RWPE2 (cell line): ENCODE measurements at places on chromosomes 3 and 15.

- DNase-seq = no peak
Measured at GRCh38 chr3:166455744-166456143, 618.5 kb upstream of the BCHE start.

GRCh38 chr3:143442814-143443447 is 323.4 kb downstream of the CHST2 start:
- no peak for DNase-seq

DNA sequence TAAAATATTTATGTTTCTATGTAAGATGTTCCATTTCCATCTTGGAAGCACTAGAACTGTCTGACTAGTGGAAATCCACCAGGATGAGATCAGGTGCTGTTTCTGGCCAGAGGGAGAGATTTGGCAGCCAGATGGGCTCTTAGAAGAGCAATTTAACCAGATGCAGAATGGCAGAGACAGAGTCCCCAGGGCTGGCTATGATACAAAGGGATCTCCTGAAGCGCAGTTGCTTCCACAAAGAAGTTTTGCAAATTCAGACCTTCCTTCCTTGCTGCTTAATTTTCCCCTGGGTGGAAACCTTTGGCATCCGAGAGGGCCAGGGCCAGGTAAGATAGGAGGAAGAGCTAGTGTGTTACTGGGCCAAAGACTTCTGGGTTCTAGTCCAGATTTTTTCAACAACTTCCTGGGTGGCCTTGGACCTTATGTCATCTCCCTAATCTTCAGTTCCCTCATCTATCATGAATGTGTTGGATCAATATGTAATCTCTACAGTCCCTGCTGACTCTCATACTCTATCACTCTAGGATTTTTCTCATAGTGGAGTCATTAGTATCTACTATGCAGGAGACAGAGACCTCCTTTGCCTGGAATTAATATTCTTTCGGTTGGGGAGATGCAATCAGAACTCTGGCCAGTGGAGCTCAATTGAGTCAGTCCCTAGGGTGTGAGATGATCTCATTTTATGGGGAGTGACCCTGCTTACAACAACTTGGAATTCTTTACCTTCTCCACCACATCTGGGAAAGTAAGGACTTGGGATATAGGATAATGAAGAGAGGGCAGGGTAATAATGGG is 41.1 kb upstream of the NDUFB4 start:
- no peak for DNase-seq

DNA sequence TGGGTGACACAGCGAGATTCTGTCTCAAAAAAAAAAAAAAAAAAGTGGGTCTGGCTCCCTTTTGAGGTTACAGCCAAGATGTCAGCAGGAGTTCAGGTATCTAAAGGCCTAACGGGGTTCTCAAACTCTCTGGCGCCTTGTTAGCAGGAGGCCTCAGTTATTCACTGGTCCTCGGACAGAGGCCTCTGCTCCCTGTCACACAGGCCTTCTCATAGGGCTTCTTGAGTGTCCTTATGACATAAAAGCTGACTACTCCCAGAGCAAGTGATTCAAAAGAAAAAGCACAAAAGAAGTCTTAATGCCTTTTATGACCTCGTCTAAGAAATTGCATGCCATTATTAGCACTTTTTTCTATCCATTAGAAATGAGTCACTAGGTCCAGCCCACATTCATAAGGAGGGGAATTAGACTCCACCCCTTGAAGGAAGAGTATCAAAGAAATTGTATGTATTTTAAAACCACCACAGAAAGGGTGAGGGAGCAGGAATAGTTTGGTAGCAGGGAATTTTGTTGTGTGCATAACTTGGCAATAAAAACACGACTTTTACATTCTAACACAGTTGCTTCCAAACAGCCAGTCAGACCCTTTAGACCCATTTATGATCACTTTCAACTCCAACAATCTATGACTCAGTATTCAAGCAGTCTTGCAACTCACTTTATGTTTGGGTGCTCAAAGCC is 90.3 kb downstream of the MEX3B start:
- DNase-seq = no peak

GRCh38 chr3:45446706-45447105 is 58.3 kb downstream of the LARS2 start:
- DNase-seq = no peak

GRCh38 chr3:107184375-107184774 is 192.9 kb upstream of the CCDC54 start:
- no peak for DNase-seq

- DNase-seq = no peak
Measured at GRCh38 chr3:121818578-121818977, 16.3 kb downstream of the IQCB1 start.

- DNase-seq = no peak
Measured at GRCh38 chr3:46883054-46883829, 5.7 kb downstream of the PTH1R start.

DNA sequence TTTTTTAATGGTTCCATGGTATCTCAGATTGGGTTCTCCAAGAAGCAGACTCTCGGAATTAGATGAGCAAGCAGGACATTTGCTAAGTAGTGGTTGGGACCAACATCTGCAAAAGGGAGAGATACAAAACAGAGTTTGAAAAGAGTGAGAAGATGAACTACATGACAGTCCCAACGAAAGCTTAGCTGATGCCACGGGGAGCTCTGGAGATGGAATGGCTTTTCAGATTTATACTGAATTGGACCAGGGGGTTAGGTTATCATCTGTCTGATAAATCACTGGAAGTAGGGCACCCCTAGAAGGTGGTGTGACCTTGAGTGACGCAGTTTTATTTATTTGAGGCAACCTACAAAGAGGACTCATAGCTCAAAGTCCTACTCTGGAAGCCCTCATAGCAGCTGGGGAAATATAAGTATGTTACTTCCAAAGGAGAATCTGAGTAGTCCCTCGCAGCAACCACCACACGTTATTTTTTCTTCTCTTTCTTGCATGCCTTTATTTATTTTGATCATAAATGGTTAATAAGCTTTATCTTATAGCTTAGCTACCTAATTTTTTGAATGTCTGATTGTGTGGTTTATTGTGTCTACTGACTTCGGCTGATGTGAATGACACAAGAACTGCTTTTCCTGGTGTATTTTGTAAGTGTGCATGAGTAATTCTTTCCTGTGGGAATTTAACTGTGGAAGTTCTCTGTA is 815.4 kb downstream of the SQOR start:
- no peak for DNase-seq

GRCh38 chr3:188745031-188745430 is 426.7 kb upstream of the TPRG1 start:
- no peak for DNase-seq

- no peak for DNase-seq
Measured at GRCh38 chr3:113775516-113775915, 28.7 kb downstream of the ATP6V1A start.

DNA sequence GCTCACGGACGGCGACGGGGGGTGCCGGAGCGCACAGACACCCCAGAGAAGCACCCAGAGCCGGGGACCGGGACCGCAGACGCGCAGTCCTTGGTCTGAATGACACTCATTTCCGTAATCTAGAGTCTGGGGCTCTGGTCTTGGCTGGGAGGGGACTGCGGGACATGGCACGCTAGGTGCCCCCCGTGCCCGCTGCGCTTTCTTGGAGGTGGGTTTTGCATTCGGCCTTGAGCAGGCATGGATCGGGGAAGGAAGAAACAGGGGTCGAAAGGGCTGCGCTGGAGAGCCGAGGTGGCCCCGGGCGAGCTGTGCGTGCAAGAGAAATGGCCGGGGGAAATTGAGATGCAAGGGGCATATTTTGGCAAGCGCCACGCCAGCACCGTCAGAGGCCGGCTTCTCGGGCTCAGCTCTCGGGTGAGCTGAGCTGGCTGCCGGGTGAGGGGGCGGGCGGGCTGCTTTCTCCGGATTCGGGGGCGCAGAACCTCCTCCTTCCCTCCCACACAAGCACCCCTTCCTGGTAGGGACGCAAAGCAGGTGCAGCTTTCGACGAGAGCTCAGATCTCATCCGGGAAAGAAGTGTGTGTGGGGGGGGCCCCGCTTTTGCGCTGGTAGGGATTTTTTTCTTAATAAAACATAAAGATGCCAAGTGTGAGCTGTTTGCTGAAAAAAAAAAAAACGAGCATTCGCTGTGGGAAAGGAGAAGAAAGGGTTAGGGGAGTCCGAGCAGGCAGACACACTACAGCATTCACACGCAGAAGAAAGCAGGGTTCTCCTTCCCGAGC is 963 bp upstream of the NTRK3 start:
- DNase-seq = no peak

GRCh38 chr3:15795651-15796308 is 2.0 kb downstream of the ANKRD28 start:
- no peak for DNase-seq

GRCh38 chr15:95591886-95592285 is 738.6 kb upstream of the NR2F2 start:
- DNase-seq = no peak

DNA sequence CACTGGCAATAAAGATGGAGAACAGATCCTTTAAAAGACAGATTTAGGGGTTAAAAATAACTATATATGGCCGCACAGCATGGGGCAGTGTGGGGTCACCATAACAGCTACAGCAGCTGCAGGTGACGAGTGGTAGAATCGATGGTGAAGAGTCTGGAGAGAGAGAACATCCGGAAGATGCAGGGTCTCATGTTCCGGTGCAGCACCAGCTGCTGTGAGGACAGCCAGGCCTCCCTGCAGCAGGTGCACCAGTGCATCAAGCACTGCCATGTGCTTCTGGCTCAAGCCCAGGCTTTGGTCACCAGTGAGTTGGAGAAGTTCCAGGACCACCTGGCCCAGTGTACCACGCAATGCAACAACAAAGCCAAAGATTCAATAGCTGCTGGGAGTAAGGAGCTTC is 93.7 kb upstream of the IMPG2 start:
- DNase-seq = no peak

DNA sequence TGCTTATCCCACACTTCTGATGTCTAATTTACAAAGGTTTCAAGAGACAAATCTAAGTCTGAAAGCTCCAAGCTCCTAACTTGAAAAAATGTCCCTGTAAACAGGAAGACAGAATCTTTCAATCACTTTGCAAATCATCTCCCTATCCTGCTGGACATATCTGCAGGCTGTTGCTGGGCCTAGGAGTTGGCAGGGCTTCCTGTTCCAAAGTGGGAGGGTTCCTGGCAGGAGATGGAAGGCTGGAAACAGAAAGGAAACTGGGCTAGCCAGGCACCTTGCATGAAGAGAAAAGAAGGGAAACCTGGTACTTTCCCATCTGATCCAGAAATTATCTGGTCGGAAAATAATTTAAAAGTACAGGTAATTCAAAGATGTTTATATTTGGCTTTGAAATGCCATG is 227.3 kb upstream of the IL12A start:
- DNase-seq = no peak

GRCh38 chr3:112860898-112861297 is 14.2 kb upstream of the CD200R1L start:
- no peak for DNase-seq

DNA sequence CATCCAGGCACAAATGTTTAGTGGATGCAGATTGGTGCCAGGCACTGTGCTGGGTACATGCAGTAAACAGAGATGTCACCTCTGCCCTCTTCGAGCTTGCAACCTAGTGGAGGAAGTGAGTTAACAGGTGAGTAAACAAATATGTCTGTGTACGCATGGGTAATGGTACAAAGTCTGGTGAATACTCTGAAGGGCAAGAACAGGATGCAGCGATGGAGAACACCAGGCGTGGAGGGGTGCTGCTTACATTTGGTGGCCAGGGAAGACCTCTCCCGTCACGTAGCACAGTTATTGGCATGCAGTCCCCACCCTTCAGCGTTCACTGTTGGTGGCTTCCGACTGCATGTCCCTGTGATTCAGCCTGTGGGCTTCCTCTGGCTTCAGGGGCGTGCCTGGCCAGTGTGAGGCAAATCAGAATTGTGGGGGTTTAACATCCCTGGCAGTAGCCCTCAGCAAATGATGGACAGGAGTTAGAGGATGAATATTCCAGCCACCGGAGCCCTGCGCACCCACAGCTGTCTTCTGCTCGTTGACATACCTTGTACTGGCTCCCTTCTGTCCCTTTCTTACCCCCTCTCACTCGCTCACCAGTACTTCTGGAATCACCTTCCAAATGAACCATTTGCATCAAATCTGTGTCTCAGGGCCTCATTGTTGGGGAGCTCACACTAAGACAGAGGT is 9.1 kb upstream of the HDAC11 start:
- no peak for DNase-seq

- no peak for DNase-seq
Measured at GRCh38 chr3:108185536-108185935, 36.7 kb downstream of the IFT57 start.

- DNase-seq = no peak
Measured at GRCh38 chr3:9676785-9677184, 26.8 kb upstream of the CPNE9 start.

DNA sequence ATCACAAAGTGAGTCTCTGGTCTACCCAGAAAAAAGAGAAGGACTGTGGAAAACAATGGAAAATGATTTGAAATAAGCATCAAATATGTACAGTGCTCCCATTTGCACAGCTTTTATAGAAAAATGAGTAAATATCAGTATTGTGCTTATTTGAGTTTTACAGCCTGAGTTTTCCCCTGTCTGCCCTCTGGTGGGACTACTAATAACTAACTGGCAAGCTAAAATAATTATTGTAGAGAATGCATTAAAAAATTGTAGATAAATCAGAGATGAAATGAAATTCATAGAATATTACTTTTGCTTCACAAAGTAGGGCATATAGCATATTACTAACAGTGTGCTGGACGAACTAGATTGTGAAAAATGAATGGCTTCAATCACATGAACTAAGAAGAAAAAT is 287.1 kb downstream of the NAALADL2 start:
- no peak for DNase-seq

GRCh38 chr3:103082501-103082900 is 647.7 kb downstream of the ZPLD1 start:
- no peak for DNase-seq

- DNase-seq = no peak
Measured at GRCh38 chr3:95289295-95289694, 1226.4 kb downstream of the NSUN3 start.

DNA sequence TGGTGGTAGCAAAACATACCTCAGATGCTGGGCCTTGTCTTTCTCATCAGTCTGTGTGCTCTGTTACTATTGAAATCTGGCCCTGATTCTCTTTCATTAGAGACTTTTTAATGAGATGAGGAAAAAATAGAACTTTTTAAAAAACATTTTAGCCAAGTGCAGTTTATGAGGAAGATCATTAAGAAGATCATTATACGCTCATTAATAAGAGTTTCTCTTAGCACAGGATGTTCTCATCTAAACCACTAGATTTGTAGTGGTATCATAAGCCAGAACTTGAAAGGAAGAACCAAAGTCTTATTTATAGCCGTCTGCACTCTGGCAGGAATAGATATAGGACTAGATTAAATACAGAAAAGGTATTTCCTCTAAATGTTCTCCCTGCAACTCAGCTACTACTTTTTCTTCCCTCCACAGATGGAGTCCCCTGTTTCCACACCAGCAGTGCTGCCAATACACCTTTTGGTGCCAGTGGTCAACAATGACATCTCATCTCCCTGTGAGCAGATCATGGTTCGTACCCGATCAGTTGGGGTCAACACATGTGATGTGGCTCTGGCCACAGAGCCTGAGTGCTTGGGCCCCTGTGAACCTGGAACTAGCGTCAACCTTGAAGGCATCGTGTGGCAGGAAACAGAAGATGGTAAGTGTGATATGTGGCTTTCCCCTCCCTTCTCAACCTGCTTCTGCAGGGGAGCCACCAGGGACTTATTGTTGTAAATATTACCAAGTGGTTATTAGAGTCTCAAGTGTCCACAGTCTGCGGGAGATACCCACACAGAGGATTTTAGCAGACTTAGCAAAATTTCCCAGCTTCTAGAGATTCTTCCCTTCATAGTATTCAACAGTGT is 152.8 kb downstream of the RBPMS2 start:
- no peak for DNase-seq
